Tongue (tissue), 3 donors: ENCODE measurements at places on chromosomes 13 and 19.

- no peak for DNase-seq
These were observed 150.7 kb downstream of the NBEA start for GRCh38 chr13:35092751-35093150.

GRCh38 chr19:43634068-43634467 is 5.6 kb downstream of the CADM4 start:
- DNase-seq = no peak

- DNase-seq = no peak
These were observed 616.5 kb downstream of the GPC6 start for GRCh38 chr13:93843082-93843481.

DNA sequence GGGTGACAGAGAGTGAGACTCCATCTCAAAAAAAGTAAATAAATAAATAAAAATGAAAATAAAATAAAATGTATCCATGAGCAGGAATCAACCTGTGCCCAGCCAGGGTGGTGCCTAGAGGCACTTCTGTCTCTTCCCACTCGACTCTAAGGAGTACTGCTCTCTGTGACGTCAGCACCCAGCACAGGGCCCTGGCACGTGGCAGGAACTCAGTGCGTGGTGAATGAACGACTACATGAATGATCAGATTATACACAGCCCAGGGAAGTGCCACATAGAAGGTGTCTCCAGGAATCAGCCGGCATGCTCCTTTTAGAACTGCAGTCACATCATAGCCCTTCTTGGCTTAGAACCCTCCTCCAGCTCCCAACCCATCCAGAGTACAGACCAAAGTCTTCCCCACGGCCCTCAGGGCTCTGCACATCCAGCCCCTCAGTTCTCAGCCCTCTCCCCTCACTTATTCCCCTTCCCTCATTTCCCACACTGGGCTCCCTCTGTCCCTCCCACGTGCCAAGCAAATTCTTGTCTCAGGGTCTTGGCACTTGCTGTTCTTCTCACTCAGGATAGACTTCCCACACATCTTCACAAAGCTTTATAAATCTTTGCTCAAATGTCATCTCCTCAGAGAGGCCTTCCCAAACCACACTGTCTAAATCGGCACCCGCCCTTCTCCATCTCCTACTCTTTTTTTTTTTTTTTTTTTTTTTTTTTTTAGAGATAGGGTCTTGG is 4.2 kb downstream of the CLIP3 start:
- DNase-seq = no peak

DNA sequence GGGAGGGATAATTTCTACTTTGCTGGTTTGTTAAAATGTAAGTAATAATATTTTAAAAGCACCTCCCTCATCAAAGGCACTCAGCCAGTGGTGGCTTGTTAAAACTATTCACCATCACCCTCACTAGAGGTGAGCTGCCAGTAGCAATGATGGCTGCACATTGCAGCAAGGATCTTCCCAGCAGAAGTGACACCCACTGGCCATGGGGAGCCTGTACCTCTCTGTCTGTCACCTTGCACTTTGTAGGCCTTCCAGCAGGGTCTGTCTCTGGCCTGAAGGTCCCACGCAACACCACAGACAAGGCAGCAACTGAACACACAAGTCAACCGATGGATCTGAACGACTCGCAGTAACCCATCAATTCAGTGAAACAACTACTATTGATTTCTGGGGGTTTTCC is 47.3 kb upstream of the C13orf42 start:
- DNase-seq = no peak

GRCh38 chr13:71360041-71360440 is 507.0 kb downstream of the DACH1 start:
- DNase-seq = no peak

DNA sequence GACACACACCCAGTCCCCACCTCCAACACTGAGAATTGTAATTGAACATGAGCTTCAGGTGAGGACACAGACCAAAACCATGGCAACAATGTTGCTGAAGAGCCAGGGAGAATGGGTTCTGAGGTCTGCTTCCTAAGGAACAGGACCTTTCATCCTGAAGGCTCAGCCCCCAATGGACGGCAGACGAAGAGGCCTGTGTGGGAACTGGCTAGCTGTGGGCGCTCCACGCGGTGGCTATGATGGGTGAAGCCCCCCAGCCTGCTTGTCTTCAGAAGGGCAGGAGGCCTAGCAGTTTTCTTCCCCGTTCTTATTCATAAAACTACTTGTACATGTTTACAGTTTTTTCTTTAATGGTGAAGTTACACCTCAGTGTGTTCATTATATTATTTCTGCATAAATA is 136.1 kb upstream of the SPACA7 start:
- no peak for DNase-seq

- DNase-seq = no peak
These were observed 15.7 kb downstream of the ZNF808 start for GRCh38 chr19:52542984-52543664.

GRCh38 chr13:106570299-106570852 is 2.4 kb upstream of the ARGLU1 start:
- DNase-seq = peak; percentile 27

DNA sequence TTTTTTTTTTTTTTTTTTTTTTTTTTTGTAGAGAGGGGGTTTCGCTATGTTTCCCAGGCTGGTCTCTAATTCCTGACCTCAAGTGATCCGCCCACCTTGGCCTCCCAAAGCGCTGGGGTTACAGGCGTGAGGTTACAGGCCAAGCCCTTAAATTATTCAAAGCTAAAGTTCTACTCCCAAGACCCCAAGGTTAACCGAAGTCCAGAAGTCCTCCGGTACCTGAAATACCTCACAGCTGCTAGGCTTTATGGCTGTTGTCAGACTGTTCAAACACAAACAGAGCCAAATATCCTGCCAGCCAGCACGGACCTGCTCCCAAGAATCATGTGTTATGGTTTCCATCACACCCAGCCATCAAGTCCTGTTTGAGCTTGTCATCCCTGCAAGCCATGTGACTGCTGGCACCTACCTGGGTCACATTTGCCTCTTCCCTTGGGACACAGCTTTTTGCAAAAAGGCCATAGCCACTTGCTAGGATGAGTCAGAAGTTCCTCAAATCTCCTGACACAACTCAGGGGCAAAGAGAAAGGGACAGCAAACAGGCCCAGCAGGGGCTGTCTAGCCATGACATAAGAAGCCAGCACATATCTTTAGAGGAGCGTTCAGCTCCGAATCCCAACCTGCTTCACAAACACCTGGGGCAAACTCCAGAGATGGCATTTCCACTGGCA is 129.9 kb downstream of the FOXO1 start:
- peak; percentile 53 for DNase-seq

- DNase-seq = no peak
These were observed 3.8 kb downstream of the MAMSTR start for GRCh38 chr19:48715681-48716171.

- DNase-seq = no peak
These were observed 5.8 kb upstream of the POMP start for GRCh38 chr13:28653111-28653510.

DNA sequence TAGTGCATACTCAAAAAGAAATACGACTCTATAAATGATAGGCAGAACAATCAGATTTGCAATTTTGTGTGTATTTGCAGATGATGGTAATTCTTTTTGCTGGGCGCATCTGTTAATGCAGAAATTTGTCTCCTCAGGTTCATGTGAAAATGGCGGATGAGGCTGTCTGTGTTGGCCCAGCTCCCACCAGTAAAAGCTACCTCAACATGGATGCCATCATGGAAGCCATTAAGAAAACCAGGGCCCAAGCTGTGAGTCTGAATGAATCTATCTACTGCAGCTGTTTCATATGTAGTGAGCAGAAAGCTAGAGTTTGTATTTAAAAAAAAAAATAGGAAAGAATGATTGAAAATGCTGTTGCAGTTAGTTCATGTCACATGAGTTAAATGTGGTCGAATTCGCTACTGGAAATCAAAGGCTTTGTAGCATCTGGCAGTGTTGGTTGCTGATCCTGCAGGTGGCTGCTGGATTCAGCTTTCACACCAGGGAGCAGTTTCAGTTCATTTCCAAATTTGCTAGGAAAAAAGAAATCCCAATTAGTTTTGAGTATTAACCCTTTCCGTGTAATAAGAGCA is 66.0 kb downstream of the PCCA start:
- peak; percentile 52 for DNase-seq

- DNase-seq = no peak
These were observed 1.5 kb downstream of the ATP8B3 start for GRCh38 chr19:1810439-1811160.

DNA sequence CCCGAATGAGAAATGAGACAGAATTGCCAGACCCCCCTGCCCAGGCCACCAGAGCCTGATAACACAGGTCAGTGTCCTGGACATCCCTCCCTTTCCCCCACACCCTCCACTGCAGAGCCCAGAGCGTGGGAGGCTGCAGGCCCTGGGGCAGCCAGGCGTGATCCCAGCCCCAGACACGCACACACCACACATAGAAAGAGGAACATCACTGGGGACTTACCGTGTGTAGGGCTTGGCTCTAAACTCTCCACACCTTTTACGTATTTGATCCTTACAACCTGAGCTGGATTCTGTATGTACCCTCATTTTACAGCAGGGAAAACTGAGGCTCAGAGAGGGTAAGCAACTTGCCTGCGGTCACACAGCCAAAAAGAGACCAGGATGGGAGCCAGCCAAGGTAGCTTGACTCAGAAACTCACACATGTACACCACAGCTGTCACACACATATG is 334 bp upstream of the ANGPTL6 start:
- no peak for DNase-seq

DNA sequence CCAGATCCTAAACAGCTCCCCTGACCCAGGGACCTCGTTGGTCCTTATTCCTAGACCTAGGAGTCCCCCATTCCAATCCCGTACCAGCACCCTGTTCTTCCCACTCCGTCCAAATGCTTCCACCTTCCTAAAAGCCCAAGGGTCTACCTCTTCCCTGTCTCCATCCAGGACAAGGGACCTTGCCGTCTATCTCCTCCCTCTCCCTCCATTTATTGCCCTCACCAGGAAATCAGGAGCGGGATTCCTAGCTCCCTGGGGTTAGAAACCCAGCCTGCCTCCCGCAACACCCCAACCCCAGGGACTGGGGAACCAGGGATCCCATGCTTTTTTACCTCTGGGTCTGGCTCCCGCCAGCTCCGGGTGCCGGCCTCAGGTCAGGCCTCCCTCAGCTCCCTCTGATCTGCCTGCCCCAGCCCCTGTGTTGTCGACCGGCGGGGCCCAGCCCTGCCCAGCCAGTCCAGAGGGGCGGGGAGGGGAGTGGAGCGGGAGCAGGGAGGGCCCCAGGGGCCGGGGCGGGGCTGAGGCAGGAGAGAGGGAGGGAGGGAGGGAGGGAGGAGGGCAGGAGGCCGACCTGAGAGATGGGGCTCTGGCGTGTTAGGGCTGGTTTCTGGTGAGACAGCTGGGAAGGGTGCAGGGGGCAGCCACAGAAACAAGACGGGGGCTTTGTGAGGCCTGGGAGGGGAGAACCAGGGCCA is at the start of gene B3GNT8:
Gene B3GNT8, minus strand, starts transcription at position 423 of the 695 bp plus-strand sequence. CDS start 596 bp downstream, outside the sequence.
- peak; percentile 84 for DNase-seq
